PC-3 (cell line): ENCODE measurements at places on chromosomes 6 and 20. TPM values are rescaled to one million over a fixed set of nuclear protein-coding genes. Genes with fewer than 3 reads are reported as not detected.

DNA sequence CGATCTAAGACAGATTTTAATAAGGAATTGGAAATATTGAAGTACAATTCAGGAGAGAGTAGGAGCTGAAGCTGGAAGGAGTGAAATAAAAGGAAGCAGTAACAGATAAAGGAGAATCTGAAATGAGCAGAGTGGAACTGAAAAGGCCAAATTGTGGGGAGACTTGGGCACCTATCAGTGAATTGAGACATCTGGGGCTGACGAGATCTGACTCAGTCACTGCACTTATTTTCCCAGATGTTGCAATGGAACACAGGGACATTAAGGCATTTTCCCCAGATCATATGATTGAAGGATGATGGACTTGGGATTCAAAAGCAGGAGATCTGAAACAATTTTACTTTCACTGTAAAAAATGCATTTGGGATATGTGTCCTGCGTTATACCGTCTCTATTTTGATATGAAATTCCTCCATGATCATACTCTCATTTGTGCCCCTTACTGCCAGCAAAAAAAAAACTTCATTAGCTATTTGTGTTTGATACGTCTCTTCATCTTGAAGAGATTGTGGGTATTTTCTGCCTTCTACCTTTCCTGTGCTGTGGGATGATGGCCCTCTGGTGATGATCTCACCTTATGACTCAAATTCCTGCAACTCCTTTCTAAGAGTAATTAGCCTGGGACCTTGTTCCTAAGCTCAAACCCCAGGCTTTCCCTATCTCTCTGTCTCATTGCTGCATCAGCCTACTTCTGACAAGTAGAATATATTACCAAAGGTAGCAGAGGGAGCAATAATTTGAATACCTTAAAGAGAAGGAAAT is 278.5 kb upstream of the MAN1A1 start:
- H3K27ac ChIP-seq = peak overlapping the region; percentile 93
- peaks cover 31% of the 10 kb centered on the region for H3K4me1 ChIP-seq
- no peaks in the 10 kb centered on the region for H3K27me3 ChIP-seq
- no peaks in the 10 kb centered on the region for H3K36me3 ChIP-seq
- peak overlapping the region; percentile 7; the same call in 1 of the 2 replicates for H3K4me3 ChIP-seq

DNA sequence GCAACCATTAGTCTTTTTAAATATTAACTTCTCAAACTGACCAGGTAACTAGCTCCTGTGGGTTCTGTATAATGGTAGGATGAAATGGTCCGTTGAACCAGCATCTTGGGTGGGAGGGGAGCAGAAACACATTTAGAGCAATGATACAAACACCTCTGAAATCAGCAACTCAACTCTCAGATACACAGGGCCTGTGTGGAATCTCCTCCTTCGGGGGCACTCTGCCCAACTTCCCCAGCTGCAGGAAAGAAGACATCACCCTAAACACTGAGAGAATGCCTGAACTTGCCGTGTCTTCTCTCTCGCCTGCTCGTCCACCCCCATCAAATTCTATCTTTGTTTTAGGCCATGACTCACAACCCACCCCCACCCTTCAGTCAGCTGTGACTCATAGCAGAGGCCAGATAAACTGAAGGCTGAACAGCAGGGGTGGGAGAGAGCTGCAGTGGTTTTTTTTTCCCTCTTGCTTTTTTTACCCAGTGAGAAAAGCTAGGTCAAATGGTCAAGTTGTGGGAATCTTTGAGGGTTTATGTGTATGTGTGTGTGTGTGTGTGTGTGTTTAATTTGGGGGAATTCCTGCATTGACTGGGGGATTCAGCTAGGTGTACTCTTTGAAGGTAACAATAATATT is 593.4 kb upstream of the JAG1 start:
- H3K36me3 ChIP-seq = no peaks in the 10 kb centered on the region
- no peaks in the 10 kb centered on the region for H3K27me3 ChIP-seq
- peak overlapping the region; percentile 50; the same call in 1 of the 2 replicates for H3K4me3 ChIP-seq
- peak overlapping the region; percentile 93 for H3K27ac ChIP-seq

Gene NOX3
- total RNA-seq = not detected in 2 replicates

Gene SGK1
- 91.6 and 95.2 TPM in 2 replicates for total RNA-seq

Gene ADRM1
- total RNA-seq = 374 and 487 TPM in 2 replicates

DNA sequence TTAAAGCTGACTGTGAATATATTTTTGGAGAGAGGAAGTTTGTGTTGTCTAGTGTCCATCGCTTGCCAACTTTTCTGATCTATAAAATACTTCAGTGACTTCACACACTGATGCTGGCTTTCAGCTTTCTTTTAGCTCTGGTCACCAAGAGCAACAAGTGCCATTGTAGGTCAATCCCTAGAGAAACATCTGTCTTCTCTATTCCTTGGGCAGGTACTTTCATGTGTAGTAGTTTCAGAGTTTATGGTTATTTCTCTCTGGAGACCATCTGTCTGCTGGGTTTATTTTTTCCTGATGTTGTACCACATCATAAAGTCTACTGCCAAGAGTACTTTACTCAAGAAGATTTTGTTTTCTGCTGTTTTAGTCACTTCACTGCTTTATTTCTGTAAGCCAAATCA is 249.9 kb downstream of the KHDC1L start:
- no peak overlapping the region for H3K27ac ChIP-seq
- peaks cover 32% of the 10 kb centered on the region for H3K4me1 ChIP-seq
- no peaks in the 10 kb centered on the region for H3K27me3 ChIP-seq
- peak; percentile 25 for DNase-seq
- H3K4me3 ChIP-seq = no peak overlapping the region

DNA sequence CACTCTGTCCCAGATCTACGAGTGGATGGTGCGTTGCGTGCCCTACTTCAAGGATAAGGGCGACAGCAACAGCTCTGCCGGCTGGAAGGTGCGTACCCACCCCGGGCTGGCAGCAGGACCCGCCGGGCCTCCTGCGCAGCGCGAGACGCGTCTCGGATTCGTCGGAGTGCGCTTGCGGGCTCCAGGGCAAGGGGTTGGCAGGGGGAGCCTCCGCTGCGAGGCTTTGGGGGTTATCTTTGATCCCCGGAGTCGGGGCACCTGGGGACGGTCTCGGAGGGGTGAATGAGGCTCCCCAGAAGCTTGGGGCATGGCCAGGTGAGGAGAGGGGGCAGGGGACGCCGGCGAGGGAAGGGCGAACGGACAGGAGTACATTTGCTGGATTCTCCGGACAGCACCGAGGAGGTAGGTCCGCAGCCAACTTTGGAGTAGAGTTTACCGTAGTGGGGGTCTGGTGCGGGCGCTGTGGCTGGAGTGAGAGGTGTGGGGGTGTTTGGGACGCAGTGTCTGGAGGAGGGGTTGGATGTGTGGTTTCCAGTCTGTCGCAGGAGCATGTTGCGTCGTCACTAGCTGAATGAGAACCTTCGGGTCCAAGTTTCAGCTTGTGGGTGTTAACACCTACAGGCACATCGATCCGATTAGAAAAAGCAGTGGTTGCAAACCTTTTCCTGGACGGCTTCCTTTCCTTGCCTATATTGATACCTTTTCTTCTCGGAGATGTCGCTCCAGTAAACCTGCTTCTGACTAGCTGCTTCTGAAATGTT is 1.2 kb downstream of the FOXO3 start:
- peak overlapping the region; percentile 95 for H3K4me3 ChIP-seq
- H3K27me3 ChIP-seq = no peaks in the 10 kb centered on the region
- peak overlapping the region; percentile 79 for H3K27ac ChIP-seq
- peaks cover 5% of the 10 kb centered on the region; the same call in 1 of the 2 replicates for H3K36me3 ChIP-seq
- H3K4me1 ChIP-seq = peaks cover 35% of the 10 kb centered on the region

DNA sequence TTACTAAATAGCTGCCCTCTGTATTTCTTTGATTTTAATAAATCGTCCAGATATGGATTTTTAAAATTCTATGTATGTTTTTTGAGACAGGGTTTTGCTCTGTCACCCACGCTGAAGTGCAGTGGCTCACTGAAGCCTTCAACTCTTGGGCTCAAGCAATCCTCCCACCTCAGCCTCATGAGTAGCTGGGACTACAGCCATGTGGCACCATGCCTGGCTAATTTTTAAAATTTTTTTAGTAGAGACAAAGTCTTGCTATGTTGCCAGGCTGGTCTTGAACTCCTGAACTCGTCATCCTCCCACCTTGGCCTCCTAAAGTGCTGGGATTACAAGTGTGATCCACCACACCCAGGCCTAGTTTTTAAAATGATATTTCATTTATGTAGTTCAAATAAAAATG is 47.4 kb upstream of the DDR1 start:
- no peak for DNase-seq
- H3K4me3 ChIP-seq = no peak overlapping the region
- no peaks in the 10 kb centered on the region for H3K4me1 ChIP-seq
